Left colon (tissue), 2 donors: ENCODE measurements at places on chromosomes 5 and 9.

DNA sequence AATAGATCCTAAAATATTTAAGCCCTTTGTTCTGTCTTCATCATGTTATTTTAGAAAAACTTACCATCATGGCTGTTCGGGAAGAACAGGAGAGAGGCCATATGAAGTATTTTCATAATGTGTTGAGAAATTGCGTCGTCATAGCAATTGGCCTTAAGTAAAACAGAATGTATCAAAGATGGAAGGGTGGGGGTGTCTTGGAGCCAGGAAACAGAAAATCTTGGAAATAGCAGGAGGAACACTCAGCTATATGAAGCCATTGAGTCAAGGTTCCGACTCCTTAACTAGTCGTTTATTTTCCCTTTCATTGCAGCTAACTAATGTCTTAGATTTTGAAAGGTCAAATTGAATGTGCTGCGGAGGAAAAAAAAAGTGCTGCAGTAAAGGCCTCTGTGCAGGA, 1.3 kb downstream of the SPTAN1 start:
- no peak for DNase-seq

- no peak for DNase-seq
Measured at GRCh38 chr9:25813478-25813877, 135.2 kb upstream of the TUSC1 start.

DNA sequence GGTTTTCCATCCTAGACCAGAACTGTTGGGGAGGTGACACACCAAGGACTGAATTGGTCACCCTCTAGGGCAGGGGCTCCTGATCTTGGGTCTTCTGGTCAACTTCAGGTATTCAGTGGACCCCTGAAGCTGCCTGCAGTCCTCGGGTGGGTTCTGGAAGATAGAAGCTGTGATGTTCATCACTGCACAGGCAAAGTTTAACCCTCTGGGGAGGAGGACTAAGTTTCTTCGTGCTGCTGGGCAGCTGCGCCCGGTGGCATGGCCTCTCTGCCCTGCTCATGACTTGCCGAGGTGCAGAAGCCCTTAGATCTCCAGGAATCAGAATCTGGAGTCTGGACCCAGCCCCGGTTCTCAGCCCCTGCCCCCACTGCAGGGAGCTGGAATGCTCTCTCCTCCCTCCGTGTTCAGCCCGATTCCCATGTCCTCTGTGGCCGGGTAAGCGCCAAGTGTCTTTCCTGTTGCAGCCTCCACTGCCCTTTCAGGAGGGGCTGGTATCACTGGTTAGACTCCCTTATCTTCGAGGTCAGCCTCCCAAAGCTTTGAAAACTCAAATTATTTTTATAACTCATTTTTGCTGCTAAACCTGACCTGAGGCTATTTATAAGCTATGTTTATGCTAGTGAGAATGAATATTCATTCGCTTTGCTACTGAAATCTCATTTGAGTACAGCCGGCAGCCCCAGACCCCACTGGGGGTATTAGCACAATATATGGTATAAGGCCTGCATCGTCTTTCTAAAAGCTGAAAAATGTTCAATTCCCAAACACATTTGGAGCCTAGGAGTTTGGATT, 1.7 kb downstream of the LAMC3 start:
- no peak for DNase-seq

- no peak for DNase-seq
Measured at GRCh38 chr9:13332571-13332970, 53.1 kb upstream of the MPDZ start.

GRCh38 chr9:21381448-21382339, 3.5 kb downstream of the IFNA2 start:
- DNase-seq, result no peak

DNA sequence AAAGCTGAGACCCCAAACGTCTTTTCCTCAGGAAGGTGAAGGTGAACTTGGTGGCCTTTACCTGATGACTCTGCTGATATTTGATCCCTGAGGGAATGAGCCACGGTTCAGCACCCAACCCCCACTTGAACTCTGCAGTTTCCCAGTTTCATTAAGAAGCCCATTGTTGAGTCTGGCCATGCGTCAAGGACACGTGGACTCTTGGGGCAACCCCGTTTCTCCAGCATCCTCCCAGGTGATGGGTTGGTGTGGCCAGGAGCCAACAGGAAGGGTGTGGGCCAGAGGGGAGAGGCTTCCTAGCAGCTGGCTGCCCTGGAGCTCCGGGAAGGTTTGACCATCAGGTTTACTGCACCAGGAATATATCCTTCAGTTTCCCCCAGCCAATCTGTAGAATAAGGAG, 59.5 kb upstream of the GNE start:
- peak; percentile 89 for DNase-seq
